HTR-8/SVneo (cell line): ENCODE measurements at places on chromosomes 1 and 21.

DNA sequence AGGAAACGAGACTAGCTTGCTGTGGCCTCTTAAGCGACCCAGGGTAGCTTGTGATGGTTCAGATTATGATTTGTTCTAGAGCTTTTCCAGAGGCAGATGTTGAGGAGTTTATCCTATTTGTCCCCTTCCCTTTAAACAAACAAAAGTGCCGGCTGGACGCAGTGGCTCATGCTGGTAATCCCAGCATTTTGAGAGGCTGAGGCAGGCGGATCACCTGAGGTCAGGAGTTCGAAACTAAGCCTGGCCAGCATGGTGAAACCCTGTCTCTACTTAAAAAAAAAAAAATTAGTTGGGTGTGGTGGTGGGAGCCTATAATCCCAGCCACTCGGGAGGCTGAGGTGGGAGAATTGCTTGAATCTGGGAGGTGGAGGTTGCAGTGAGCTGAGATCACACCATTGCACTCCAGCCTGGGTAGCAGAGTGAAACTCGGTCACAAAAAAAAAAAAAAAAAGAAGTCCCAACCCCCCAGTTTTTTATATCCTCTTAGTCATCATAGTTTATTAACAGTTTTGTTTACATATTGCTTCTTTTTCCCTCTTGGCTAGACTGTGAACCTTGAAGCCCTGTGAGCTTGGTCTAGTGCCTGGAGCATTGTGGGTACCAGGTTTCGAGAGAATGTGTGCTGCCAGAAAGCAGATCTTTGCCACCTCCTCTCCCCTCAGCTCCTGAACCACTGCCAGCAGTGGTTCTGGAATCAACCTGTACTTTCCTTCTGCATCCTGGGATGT lies 29.8 kb downstream of the MAPKAPK2 start:
- no peak for DNase-seq

DNA sequence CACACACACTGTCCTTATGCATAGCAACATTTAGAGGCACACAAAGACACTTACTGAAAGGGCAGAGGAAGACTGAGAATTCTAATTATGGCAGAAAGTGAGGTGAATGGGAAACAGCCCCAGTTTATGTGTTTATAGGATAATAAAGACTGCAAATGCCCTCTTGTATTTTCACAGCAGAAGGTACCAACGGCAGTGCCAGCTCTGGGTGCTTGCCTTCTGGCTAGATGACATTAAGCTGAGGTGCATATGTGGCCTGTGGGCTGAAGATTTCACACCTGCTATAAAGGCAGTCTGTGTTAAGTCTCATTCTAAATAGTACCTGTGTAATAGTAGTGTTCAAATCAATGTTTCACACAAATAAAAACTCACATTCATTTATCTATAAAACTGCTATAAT lies 347.2 kb upstream of the ZRANB2 start:
- no peak for DNase-seq

DNA sequence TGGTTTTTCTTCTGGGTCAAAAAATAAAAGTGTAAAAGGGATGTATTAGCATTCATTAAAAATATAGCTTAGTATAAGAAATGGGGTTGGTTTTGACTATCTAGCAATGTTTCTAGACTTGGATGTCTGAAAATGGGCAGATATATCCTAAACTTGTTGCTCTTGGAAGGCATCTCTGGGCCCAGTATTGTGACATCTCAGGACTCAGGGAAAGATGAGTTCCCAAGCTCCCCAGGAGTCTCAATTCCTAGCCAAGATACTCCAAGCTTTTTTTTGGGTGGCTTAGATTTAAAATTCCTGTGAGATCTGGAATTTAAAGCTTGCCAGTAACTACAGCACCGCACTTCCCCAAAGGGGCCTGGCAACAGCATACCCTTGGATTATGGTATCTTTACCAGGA lies 11.5 kb upstream of the HSD17B7 start:
- DNase-seq, result no peak

DNA sequence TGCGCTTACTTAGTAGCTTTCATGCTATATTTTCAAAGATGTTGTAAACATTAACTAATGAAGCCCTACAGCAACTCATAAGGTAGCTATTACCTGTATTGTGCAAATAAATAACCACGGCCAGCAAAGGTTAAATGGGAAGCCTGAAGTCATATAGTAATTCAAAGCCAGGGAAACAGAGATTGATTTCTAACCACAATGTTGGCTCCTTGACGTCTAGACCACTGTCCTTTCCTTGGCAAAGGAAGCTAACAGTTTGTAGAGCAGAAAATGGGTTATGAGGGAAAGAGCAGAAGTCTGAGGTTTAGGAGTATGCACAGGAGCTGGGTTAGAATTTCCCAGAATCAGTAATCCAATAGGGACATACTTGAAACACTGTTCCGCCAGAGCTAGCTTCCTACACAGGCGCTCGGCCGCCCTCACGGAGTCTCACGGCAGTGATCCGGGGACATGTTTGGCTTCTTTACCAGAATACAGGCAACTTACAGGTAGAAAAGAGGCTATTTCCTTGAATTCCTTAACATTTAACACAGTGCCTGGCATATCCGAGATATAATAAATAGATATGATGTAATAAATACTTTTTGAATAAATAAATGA lies 298.8 kb upstream of the LYPLAL1 start:
- DNase-seq, result no peak

DNA sequence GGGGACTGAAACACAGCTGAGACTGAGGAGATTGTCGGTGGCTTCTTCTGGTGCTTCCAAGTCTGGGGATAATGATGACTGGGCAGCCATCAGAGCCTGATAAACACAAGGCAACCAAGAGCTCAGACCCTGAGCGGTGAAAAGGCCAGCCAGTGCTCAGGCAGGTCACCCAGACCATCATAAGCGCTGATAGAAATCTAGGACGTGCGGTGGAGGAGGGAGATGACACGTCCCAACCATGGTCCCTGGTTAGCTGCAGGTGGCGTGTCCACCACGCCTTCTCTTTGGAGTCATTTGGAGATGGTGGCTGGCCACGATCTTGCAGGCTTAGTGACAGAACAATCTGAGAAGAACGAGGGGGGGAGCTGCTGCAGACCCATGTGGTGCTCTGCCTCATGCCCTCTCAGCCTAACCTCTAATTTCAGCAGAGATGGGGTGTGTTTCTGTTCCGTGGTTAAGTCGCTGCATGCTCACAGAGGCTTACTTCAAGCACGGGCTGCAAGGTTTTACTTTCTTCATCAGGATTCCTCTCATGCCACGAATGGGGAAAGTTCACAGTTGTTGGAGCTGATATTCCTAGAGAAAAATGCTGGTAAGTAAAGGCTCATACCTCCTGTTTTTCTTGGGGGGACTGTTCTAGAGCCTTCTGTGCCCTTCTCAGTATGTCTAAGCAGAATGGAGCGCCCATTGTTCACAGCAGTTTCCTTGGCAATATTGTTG lies 17.4 kb upstream of the IGSF5 start:
- DNase-seq, result no peak

DNA sequence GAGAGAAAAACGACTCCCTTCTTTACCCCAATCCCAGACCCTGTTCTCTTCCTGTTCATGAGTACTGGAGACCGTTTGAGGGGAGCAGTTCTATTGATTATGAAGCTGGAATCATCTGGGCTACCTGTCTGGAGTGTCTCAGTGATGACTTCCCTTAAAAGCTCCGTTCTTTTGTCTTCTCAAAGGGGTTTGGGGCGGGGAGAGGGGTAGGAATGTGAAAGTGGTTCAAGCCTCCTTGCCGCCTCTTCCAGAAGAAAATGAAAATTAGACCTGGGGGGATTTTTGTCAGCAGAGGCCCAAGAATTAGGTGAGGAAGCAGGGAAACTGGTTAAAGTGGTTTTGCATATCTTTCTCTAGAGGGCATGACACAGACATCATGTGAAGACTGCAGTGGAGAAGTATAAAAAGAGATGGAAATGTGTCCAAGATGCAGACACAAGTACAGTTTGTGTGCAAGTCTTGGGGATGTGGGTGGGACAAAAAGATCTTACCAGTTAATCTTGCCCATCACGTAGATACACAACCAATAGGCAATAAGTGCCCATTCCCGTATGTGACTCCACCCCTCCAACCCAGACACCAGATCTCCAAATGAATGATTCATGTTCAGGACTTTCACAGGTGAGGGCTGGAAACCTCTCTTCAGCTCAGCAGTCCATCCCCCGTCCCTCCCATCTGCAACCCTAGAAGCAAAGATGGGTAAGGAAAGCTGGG lies 470 bp upstream of the MTMR11 start:
- peak; percentile 62 for DNase-seq

- peak; percentile 68 for DNase-seq
These were observed 2.8 kb downstream of the S100A6 start for GRCh38 chr1:153532769-153533599.
